Osteoblast (primary cell): ENCODE measurements at places on chromosomes 5 and 9. TPM values are rescaled to one million over a fixed set of nuclear protein-coding genes. Genes with fewer than 3 reads are reported as not detected.
A peak's percentile ranks its signal among the peaks of the same experiment; 100 is the strongest.

DNA sequence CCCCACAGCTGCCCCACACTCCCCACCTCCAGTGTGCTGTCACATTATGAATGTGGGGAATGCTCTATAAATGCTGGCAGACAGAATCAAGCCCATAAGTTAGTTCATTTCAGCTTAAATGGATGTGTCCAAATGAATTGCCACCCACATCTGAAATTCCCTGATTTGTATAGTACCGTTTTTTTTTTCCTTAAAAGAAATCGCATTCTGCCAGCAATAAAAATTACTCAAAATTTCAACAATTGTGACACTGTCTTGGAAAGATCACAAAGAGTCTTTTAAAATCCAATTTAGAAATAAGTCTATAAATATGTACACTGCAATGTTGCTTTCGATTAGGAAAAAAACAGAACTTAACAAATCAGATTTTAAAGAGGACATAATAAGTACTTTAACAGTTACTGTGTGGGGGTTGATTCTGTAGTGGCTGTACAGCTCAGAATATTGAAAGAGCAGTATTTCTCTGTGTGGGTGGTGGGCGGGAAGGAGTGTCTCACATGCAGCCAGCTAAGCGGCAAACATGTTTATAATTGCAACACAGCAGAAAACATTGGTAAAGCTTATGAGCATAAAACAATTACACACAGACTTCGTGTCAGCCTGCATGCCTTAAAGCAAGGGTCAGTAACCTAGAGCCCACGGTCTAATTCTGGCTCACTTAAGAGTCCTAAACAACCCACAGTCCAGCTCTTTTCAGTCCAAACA is 24.9 kb upstream of the CSNK1G3 start:
- H3K4me3 ChIP-seq = peak overlapping the region; percentile 57
- DNase-seq = no peak
- no peaks in the 10 kb centered on the region for H3K36me3 ChIP-seq
- H3K27ac ChIP-seq = no peak overlapping the region
- H3K27me3 ChIP-seq = no peaks in the 10 kb centered on the region
- peaks cover 14% of the 10 kb centered on the region for H3K4me1 ChIP-seq

DNA sequence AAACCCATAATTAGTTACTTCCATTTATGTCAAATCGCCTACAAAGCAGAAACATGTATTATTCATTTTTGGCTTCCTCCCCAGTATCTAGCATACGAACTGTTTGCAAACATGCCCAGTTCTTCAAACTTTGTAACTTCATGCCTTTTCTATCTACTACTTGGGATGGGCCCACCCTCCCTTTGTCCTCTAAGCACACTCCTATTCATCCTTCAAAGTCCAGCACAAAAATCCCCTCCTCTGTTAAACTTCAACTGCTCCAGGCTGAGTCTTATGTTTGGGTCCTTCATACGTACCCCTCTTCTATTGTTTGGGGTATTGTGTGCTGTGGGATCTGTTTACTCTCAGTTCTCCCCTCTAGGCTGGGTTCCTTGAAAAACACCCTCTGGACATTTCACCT is 55.5 kb downstream of the KCNIP1 start:
- H3K4me1 ChIP-seq = no peaks in the 10 kb centered on the region
- no peak overlapping the region for H3K27ac ChIP-seq
- no peaks in the 10 kb centered on the region for H3K36me3 ChIP-seq
- no peak overlapping the region for H3K4me3 ChIP-seq

DNA sequence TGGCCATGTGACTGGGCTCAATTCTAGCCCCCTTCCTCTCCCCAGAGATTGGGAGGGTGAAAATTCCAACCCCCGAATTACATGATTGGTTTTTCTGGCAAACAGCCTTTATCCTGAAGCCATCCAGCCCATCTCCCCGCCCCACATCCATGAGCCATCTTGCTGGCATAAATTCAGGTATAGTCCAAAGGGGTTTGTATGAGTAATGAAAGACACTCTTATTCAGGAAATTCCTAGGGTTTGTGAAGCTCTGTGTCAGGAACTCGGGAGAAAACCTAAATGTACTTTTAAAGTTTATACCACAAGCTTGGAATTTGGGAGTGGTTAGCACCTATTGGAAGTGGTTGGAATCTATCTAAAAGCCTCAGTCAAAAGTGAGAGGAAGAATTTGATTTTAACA is 80.6 kb upstream of the SIMC1 start:
- H3K36me3 ChIP-seq = no peaks in the 10 kb centered on the region
- no peak overlapping the region for H3K27ac ChIP-seq
- peaks cover 3% of the 10 kb centered on the region for H3K27me3 ChIP-seq
- no peak overlapping the region for H3K4me3 ChIP-seq

Gene FGF1
- 2.9 and 4.3 TPM in 2 replicates for total RNA-seq

Gene TPPP
- not detected in 2 replicates for total RNA-seq

- no peak overlapping the region for H3K4me3 ChIP-seq
- H3K4me1 ChIP-seq = peaks cover 36% of the 10 kb centered on the region
- H3K36me3 ChIP-seq = no peaks in the 10 kb centered on the region
Measured at GRCh38 chr5:82426464-82427154, 148.5 kb upstream of the RPS23 start.

DNA sequence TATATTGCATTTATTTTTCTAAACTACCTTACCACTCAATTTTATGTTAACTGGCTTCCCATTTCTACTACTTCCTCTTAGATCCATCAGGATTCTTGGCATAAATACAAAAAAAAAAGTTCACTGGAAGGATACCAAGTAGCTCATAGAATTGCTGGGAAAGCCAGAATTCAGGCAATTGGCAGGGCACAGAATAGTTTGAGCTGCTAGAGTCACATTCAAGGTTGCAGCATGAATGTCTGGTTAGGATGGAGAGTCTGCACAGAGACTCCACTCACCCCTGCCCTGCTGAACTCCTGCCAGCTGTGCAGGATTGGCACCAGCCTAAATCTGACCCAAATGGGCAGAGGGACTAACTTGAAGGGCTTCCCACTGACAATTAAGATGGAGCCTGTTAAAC is 4.9 kb upstream of the AMACR start:
- H3K36me3 ChIP-seq = no peaks in the 10 kb centered on the region
- H3K27ac ChIP-seq = no peak overlapping the region
- H3K27me3 ChIP-seq = no peaks in the 10 kb centered on the region
- no peak for DNase-seq
